ENCODE measurements at places on chromosomes 2 and 18. TPM values are rescaled to one million over a fixed set of nuclear protein-coding genes. Genes with fewer than 3 reads are reported as not detected.

- no peak for DNase-seq
Observed at GRCh38 chr2:150542692-150543091, 55.2 kb upstream of the RND3 start.

- no peak for DNase-seq
Observed at GRCh38 chr18:45370255-45371010, 244.8 kb upstream of the SLC14A2 start.

DNA sequence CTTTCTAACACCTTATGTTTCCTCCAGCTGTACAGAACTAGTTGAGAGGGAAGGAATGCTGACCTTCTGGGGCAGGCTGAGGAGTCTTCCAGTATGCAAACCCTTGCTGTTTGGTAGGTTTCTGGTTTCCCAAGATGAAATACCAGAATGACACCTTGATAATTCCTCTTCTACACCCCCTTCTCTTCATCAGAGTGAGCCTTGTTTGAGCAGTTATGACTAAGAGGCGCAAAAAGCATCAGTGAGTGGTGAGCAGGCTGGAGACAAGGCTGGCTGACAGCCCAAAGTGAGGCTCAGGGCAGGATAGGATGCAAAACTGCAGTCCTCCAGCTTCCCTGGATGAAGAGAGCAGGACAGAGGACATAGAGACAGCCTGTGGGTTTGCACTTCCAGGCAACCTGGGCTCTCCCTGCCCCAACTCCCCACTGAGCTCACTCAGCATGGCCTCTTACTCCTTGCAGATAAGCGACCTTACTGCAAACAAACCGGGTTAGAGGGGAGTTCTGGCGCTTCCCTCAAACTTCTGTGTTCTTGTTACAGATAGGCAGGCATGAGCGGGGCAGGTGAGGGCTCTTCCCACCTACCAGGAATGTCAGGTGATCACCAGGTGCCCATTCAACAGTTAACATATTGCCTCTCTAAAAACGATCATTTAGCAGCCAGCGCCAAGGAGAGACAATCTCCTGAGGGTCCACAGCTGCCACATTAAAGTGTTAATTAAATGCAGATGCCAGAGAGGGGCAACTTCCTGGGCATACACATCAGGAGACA, 5.4 kb downstream of the MPPE1 start:
- no peak for DNase-seq

DNA sequence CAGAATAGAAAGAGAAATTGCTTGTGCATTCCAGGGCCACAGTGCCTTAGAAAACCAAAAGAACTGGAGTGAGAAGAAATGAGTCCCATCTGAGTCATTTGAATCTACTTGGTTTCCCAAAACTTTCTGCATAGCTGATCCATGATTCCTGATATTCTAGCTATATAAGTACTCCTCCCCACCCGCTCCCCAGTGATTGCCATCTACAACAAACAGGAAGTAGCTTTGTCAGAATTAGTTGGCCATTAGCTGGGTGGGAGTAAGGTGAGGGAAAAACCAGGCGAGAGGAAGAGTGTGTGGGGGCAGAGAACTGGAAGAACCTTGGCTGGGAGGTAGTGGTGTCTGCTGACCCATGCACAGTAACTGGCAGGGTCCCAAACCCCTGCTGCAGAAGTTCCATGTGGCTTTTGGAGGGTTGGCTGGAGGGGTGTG, 122.1 kb downstream of the ACAA2 start:
- no peak for DNase-seq

DNA sequence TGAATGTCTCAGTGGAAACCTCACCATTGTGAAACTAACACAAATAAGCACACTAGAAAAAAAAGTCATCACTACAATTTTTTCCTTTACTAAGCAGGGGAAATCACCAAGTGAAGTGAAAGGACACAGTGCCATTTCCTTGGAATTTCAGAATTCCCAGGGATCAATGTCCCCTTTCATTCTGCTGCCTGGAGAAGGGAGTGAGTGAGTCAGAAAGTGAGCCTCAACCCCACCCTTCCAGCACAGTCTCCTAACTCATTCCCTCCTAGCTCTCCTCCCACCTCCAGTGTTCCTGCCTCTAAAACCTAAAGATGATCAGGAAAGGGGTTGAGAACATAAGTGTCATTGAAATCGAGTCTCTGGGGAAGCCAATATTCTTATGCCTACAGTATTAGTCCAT, 608.5 kb downstream of the RNF144A start:
- DNase-seq, result no peak

DNA sequence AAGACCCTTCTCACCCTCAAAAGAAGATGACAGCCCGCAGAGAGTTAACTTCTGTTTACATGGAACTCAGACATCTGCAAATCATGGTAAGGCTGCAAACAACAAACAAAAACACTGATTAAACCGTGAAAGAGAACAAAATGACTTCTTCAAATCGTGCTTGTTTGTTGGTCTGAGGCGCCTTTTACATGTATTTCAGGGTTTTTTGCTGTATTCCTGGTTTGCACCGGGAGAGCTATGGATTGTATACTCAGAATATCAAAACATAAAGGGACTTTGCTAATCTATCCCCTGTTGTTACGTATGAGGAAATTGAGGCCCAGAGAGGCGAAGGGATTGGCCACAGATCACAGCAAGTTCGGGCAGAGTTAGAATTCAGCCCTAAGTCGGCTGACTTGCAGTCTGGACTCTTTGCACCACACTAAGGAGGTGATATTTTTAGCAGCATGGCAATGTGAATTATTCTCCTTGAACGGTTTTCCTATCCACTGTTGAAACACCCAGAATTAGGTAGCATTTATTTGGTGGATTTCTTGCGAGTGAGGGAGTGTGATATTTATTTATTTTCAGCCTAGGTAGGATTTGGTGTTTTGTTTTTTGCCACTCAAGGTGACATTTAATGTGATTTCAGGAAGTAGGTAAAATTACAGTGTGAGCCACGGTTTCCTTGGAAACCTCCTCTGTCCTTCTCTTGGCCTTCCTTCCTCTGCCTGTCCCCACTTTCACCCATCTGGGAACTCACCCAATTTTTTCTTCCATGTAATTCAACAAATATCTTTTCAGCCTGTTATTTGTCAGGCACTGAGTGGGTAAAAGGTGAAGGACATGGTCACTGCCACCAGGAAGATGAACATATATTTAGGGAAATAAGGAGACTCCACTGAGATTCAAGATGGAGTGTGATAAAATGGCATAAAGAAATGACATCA, 980 bp upstream of the PDE6D start:
- no peak for DNase-seq

DNA sequence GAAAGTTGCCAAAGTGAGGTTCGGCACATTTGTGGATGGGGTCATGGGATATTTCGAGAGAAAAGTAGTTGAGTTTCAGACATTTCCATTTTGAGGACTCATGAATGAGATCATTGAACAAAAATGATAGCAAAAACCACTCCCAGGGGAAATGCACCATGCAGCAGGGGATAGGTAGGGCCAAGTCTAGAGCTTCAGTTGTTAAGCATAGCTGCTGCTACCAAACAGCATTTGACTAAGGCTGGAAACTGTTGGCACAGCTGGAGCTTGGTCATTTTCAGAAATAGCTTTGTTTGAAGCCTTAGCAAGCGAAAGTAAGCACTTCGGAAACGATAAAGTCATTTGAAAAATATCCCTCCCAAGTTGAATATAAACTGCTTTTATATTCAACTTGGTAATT, 431.8 kb downstream of the SOCS6 start:
- DNase-seq, result no peak

The TMX3 gene
- 59.2 TPM for total RNA-seq

- DNase-seq, result no peak
Observed at GRCh38 chr2:43265421-43265820, 39.0 kb upstream of the ZFP36L2 start.

DNA sequence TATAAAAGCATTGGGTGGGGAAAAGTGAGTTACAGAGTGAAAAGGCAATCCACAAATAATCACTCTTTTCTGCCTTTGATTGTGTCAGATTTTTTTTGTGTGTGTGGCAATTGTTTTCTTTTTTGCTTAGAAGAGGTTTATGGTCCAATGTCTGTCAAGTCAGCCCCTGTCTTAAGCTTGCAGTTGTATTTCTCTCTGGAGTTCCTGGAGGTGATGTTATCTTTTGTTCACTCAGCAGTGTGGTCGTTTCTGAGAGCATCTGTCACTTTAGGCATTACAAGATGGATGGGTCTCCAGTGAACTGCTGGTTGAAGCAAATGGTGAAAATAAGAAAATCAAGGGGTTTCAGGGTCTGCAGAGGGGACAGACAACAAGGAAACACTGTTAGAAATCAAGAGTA, 121.3 kb downstream of the GREB1L start:
- DNase-seq, result no peak

The ANKRD39 gene
- 15.9 TPM for total RNA-seq

GRCh38 chr18:11981543-11982366, 448 bp downstream of the IMPA2 start:
- peak; percentile 73 for DNase-seq

GRCh38 chr18:51399491-51400122, 202.1 kb upstream of the MEX3C start:
- DNase-seq, result no peak

- no peak for DNase-seq
Observed at GRCh38 chr2:111665551-111666116, 218.4 kb downstream of the ANAPC1 start.

DNA sequence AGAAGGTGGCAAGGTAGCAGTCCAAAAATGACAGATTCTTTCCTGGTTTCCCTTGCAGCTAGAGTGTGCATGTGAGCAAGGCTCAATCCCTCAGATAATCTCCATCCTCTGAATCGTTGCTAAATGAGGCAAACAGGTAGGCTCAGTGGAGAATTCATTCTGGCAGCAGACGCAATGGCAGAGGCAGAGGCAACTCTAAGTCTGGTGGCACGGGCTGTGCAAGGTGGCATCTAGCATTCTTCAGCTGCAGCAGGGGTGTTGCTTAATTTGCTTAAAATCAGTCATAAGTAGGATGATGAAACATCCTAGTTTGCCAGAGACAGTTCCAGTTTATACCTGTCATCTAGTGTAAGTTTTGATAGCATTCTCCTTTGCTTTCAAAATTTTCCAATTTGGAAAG, 391.1 kb upstream of the MEX3C start:
- DNase-seq, result no peak

The INPP5D gene
- 56.3 TPM for total RNA-seq

GRCh38 chr2:68396093-68396492, 31.0 kb downstream of the PLEK start:
- no peak for DNase-seq

The MAP3K19 gene
- total RNA-seq, result 0.09 TPM

DNA sequence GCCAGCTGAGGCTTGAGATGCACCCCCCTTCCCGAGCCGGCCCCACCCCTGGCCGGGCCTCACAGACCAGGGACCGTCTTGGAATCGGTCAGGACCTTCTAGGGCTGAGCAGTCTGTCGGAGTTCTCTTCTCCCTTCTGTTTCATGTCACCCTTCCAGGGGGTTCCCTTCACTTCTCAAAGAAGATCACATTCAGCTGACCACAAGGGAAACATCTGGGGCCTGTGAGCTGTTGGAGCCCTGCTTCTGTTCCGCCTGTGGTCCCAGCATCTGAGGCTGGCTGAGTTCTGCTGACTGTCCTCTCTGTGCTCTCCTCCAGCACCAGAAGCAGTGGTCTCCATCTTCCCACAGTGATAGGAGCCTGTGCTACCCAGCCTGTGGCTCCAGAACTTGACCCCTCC, 106.5 kb downstream of the SEPTIN10 start:
- no peak for DNase-seq

GRCh38 chr18:2223449-2223848, 347.9 kb downstream of the METTL4 start:
- no peak for DNase-seq

DNA sequence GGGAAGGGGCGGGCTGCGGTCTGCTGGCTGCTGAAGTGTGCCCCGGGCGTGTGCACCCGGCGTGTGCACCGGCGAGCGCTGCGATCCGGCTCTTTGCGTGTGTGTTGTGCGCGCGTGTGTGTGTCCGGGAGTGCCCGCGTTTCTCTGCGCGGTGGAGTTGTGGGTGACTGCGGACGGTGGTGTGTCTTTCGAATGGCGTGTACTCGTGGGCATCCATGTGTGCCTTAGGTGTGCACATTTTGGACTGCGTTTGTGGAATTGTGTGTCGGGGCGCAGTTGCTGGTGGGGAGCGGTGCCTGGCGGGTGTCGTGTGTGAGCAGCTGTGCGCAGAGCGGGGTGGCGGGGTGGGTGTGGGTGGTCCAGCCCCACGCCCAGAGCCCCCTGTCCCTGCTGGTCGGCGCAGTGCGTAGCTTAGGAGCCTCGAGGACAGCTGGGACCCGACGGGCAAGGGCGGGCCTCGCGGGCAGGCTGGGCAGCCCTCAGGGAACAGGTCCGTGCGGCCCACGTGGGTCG, 533 bp downstream of the HPCAL1 start:
- peak; percentile 65 for DNase-seq

DNA sequence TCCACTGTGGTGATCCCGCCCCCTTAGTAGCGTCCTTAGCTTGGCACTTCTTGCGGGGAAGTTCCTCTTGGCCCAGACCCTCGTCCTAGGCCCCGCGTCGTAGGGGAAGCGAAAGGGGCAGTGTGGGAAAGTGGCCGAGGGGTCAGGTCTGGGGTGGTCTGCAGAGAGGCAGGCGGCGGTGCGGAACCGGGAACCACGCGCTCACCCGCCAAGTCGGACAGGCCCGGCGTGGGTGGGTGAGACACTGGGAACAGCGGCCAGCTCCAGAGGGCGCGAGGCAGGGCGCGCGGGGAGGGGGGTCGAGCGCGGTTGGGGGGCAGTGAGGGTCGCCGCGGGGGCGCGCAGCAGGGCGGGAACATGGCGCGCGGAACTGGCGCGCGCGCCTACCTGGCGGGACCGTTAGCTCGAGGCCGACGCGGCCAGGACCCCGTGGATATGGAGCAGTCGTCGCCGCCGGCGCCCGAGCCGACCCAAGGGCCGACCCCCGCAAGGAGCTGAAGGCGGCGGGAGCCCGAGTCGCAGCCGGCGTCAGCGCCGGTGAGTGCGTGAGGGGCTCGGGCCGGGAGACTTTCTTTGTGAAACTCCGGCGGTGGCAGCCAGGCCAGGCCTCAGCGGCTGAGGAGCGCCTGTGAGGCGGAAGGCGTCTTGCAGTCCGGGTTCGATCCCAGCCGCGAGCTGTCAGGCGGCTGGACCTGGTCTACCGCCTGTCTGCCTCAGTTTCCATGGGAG, 2896.7 kb upstream of the TEKT4 start:
- no peak for DNase-seq

DNA sequence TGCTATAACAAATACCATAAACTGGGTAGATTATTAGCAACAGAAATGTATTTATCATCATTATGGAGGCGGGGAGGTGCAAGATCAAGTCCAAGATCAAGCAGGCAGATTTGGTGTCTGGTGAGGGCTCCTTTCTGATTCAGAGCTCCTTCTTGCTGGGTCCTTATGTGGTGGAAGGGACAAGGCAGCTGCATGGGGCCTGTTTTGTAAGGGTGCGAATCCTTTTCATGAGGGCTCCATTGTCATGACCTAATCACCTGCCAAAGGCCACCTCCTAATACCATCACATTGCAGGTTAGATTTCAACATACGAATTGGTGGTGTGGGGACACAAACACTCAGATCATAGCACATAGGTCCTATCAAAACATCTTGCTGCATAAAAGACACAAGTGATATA, 84.4 kb upstream of the CCDC150 start:
- no peak for DNase-seq

DNA sequence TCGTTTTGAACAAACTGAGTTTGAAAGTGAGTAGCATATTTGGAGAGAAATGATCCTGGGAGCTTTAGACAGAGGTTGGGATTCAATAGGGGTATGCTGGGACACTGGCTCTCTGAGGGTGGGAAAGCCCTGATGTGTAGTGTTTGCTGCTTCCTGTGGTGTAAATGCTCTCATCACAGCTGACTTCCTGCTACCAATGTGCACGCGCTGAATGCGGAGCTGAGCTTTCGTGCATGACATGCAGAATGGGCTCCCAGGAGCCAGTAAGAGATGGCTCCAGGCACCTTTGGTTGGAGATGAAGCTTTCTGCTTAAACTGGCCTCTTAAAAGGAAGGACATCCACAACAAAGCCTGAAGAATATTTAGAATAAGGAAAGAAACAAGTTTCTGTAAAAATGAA, 224.1 kb upstream of the CCDC150 start:
- no peak for DNase-seq

Measured in sciatic nerve (tissue), 2 donors.